ENCODE measurements at places on chromosomes 12 and 14.

DNA sequence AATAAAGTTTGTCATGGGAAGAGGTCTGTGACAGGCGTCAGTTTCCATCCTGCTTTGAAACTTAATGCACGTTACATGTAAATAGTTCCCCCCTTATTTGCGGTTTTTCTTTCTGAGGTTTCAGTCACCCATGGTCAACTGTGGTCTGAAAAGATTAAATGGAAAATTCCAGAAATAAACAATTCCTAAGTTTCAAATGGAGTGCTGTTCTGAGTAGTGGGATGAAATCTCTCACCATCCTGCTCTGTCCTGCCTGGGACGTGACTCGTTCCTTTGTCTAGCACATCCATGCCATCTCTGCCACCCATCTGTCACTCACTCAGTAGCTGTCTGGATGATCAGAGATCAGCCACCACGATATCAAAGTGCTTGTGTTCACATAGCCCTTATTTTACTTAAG is 51.3 kb upstream of the DICER1 start:
- no peak for DNase-seq

GRCh38 chr12:99261256-99261655 is 386.3 kb upstream of the GARIN6 start:
- DNase-seq: no peak

DNA sequence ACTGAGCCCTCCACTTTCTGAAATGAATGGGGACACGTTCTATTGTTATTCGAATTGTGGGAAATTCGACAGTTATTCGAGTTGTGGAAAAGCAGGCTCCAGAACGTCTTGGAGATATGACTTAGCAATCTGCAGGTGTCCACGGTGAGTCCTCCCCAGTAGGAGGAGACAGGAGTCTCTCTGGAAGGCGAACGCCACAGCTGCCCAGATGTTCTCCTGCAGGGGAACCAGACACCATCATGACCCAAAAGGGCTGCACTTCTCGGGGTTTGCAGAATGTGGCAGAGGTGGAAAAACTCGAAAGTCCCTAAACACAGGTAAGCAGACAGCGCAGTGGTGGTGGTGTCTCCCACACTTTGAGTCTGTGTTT is 363.6 kb upstream of the SFSWAP start:
- no peak for DNase-seq

DNA sequence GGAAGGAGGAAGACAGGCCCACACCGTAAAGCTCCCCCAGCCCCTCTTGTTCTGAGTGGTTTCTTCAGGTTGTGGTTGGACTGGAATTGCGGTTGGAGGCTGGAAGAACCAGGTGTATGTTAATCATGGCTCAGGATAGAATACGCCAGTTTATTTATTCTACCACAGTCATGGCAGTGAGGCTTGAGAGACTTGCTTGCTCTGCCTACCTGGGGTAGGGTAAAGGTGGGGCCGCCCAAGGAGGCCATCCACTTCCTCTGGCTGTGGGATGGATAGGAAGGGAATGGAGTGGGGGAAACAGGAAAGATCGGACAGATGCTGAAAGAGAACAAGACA is 8.1 kb downstream of the SHMT2 start:
- DNase-seq: no peak

GRCh38 chr12:90250042-90250441 is 541.4 kb upstream of the ATP2B1 start:
- no peak for DNase-seq

GRCh38 chr12:50806176-50806575 is 36.5 kb upstream of the TMPRSS12 start:
- peak; percentile 17 for DNase-seq

- DNase-seq: no peak
Observed at GRCh38 chr14:74771399-74771798, 8.3 kb downstream of the YLPM1 start.

GRCh38 chr12:51108136-51108535 is 24.7 kb upstream of the CSRNP2 start:
- no peak for DNase-seq

DNA sequence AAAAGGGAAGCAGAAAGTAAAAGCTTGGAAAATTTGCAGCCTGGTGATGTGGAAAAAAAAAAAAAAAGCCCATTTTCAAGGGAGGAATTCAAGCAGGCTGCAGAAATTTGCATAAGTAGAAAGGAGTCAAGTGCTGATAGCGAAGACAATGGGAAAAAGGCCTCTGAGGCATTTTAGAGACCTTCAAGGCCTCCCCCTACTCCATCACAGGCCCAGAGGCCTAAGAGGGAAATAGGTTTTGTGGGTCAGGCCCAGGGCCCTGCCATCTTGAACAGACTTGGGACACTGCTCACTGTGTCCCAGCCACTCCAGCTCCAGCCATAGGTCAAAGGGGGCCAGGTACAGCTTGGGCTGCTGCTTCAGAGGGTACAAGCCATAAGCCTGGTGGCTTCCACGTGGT is 13.8 kb upstream of the PRKD1 start:
- no peak for DNase-seq

DNA sequence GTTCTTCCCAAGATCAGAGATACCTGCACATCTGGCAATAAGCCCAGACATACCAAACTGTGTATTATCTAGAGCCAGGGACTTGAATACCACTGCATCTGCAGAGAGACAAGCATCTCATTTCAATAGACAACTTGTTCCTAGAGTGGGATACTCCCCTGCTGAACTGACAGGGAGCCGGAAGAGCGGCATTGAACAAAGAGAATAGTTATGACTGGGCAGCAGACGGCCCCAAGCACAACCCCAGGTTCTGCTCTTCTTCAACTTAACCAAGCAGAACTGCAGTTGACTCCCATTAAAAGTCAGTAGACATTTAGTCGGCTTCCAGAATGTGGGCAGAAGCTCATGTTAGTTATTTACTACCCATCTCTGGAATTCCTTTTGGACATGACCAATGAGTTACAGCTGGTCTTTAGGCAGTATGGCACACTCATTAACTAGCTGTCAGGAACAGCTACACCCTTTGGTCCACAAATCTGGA is 112.9 kb downstream of the HMGA2 start:
- no peak for DNase-seq
